ENCODE measurements at places on chromosomes 2 and 18.

GRCh38 chr18:12773369-12773768 lies 70.5 kb downstream of the PSMG2 start:
- DNase-seq, result no peak

GRCh38 chr2:20604951-20605381 lies 45.9 kb downstream of the HS1BP3 start:
- DNase-seq, result peak; percentile 19

DNA sequence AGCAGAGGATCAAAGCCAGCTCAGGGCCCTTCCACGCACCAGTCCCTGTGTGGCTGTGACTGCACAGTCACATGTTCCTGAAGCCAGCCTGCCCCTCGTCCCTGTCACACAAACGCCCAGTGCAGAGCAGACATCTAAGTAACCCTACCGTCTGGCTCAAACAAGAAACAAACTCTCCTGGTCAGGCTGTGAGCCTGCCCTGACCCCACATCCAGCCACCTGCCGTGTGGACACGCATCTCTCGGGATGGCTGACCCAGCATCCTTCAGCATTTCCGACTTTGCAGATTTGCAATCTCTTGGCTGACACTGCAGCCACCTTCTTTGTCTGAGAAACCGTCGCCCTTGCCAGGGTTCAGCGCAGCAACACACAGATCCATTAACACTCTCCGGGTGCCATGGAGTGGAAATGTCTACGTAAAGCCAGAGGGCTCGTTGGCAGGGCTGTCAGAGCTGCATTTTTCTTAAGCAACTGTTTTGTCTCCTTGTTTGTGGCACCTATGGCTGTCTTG lies 82.3 kb upstream of the ASAP2 start:
- no peak for DNase-seq

- no peak for DNase-seq
Observed at GRCh38 chr2:40201425-40201824, 250.5 kb downstream of the SLC8A1 start.

DNA sequence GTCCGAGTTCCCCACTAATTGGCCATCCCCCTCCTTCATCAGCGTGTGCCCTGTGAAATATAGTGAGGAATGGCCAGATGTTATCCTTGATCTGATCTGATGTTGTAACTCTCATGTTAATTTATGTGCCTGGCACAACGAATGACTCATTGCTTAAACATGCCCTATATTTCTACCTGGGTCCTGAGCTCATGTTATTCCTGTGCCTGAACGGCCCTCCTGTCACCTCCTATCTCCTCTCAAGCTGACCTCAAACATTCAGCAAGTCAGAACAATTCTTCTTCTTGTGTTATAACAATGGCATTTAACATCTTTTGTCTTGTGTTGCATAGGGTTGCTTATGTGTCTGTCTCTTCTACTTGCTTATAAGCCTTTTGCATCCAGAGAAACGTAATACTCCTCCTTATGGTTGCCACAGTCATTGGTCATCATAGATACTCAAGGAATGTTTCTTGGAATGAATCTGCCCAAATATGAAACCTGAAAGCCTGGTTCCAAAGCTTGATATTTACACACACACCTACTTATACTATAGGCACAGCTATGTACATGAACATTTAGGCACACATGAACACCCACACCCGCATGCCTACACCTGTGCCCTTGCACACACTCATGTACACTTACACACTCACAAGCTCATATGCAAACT lies 80.2 kb upstream of the PHLPP1 start:
- no peak for DNase-seq

GRCh38 chr2:10242998-10243925 lies 59.4 kb upstream of the HPCAL1 start:
- DNase-seq, result peak; percentile 27

DNA sequence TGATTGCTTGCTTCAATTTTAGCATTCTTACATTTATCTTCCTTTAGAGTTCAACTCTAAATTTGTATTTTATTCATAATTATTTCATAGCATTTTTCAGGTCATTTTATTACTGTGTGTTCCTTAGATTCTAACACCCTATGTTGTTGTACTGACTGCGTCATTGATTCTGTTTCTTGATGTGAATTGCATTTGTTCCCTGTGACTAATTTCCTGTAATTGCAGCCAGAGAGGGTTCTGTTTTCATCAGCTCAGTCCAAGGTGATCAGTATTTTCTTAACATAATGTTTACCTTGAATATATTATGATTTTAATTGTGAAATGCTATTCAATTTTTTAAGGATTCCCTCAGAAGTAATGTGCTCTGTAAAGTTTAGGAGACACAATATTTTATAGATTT lies 970.2 kb upstream of the PIK3C3 start:
- DNase-seq, result no peak

GRCh38 chr2:238123991-238124470 lies 14.4 kb upstream of the KLHL30 start:
- no peak for DNase-seq

DNA sequence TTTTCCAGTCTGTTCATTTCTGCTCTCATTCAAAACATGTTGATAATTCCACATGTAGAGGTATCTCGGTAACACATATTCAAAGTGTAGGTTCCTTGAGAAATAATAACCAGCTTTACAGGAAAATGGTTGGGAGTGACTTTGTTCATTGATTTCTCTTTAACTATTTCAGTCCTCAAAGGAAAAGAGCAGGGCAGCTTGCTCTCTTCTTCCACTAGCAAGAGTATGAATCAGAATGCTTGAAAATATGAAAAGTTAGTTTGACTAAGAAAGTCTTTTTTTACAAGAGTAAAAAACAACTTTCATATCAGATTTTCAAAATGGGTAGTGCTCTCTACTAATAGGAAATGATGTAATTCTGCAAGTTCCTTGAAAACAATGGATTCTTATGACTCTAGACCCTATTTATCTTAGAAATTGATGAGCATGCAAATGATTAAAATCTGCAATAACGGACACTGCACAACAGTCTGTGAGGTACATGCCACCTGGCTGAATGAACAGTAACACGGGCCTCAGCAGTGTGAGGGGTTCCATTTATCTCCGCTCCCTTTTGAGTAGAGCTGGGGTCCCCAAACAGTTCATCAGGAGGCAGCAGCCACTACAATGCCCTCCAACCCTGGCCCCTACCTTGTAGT lies 65.6 kb downstream of the IRS1 start:
- DNase-seq, result no peak

- peak; percentile 12 for DNase-seq
Observed at GRCh38 chr2:239824046-239824694, 201.0 kb downstream of the NDUFA10 start.

DNA sequence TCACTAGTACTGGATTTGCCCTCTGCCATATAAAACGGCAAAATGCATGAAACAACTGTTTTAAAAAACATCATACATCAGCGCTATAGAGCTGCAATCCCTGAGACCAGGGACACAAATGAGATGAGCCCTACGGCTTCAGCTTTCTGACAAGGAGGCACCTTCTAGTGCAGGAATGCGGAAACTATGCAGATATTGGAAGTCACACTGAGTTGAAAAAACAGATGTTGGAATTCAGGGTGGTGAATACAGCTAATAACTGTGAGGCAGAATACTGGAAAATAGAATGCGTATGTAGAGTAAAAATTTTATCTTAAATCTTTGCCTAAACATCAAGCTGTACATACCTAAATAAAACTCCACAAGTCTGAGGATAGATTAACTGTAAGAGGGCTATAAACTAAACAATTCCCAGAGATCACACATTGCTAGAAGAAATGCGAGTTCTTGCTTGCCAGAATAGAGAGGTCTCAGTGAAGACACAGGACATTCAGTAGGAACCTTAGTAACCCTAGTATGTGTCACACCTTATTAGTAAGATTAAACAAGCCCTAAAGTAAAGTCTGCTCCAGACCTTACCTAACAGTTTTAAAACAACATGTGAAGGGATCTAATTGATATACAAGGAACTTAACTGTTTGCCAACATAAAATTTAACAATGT lies 541.4 kb upstream of the DDX18 start:
- DNase-seq, result no peak

- DNase-seq, result no peak
Observed at GRCh38 chr2:60104514-60105505, 448.6 kb downstream of the BCL11A start.

GRCh38 chr18:9860682-9861081 lies 25.1 kb upstream of the TXNDC2 start:
- DNase-seq, result no peak

DNA sequence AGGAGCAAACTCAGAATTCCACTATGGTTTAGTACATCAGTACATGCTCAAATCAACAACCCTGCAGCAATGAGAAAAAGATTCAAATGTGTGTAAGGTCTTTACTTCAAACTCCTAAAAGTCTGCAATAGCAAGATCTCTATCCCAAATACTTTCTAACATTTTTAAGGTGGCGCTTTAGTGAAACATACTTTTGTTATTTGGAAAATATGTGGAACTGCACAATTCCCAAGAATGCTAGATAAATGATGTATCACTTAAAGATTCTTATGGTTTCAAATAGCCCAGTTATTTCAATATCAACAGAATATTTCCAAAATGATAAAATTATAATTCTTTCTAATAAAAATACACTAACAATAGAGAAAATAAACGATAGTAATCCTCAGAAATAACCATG lies 227.6 kb upstream of the SMAD7 start:
- DNase-seq, result no peak

DNA sequence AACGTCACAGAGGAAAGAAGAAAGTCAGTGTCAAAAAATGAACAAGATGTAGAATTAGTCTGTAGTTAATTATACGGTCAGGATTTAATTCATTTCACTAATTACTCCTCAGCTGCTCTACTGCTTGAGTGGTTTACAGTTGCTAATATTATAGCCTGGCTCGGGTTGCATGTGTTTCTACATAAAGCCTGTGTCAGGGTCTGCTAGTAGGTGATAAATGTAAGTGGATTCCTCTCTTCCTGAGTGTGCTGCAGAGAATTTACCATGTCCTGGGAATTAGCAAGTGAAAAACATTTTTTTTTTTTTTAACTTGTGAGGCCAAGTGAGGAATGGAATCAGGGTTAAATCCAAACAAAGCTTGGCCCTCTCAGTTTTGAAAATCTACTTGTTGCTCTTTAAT lies 622.6 kb downstream of the EPHA4 start:
- no peak for DNase-seq

DNA sequence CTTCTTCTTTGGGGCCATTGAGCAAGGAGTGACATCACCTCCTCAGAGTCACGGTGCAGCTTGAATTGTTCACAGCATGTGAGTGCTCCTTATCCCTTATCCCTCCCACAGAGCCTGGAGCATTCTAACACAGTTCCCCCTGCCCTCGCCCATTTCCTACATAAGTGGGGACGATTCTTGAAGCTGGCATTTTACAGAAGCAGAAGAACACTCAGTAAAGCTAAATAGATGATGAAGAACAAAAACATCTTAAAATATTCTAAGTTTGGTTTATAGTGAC lies 135.8 kb upstream of the APCDD1 start:
- DNase-seq, result no peak

DNA sequence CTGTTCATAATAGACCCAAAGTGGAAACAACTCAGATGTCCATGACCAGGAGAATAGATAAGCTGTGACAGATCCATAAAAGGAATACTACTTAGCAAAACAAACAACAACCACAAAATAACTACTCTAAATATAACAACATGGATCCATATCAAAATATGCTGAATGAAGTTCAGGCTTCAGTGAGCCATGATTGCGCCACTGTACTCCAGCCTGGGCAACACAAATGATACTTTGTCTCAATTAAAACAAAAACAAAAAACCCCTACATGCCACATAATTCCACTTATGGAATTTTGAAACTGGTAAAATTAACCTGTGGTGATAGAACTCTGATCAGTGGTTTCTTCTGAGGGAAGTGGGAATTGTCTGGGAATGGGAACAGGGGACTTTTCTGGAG lies 11.2 kb upstream of the MYO3B start:
- no peak for DNase-seq

- DNase-seq, result no peak
Observed at GRCh38 chr2:121635371-121635770, 13.9 kb downstream of the CLASP1 start.

- DNase-seq, result no peak
Observed at GRCh38 chr2:116832148-116832547, 982.3 kb upstream of the DDX18 start.

- DNase-seq, result peak; percentile 64
Observed at GRCh38 chr2:6977113-6977741, 60.0 kb downstream of the RNF144A start.

GRCh38 chr2:205424326-205424725 lies 258.0 kb upstream of the NRP2 start:
- DNase-seq, result no peak

- DNase-seq, result peak; percentile 86
Observed at GRCh38 chr2:237315170-237315828, 98.7 kb downstream of the COL6A3 start.

GRCh38 chr2:160621748-160622147 lies 128.1 kb upstream of the RBMS1 start:
- no peak for DNase-seq

DNA sequence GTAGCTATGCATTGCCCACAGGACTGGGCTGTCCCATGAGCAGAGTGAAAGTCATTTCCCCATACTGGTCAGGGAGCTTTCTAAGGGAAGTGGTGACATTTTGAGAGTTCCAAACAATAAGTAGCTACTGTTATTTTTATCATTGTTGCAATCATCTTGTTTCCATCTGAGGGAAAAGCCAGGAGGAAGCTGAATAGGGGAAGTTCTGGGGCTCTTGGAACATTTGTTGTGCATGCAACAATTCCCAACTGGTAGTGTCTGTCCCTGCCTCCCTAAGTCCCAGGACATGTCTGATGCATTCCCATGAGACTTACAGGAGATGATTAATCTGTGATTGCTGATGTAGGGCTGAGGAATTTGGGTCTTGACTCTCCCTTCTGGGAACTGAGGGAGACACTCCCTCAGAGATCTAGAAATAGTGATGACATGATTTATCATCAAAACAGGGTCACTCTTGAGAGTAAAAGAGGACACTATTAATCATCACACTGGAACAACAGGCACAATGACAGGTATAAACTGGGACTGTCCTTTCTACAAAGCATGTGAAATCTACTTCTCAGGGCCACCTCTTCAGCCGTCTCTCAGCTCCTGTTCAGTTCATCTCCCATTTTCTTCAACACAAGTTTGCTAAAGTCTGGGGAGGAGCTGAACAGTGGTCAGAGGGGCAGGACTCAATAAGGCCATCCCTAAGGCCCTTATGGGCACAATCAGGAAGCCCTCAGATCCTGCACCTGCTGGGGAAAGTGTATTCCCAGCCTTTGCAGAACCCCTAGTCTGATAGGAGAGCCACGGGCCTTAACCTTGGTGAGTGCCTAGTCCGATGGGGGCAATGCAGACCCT lies 28.0 kb upstream of the MARCO start:
- DNase-seq, result no peak

DNA sequence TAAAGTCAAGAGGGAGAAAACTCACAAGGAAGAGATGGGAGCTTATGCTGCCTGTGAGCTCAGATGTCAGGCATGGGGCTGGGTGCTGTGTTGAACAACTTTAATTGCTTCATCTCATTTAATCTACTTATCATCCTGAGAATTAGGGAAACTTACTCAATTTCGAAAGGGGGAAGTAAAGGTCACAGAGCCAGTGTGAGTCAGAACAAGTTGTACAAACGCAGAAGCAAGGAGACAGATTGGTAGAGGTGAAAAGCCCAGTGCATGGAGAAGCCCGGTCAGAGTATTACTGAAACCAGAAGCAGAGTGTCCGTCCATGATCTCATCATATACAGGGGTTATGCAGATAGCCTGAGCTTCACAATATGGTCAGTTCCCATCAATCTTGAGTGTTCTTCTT lies 281.1 kb upstream of the POU3F3 start:
- no peak for DNase-seq

GRCh38 chr2:200089040-200089755 lies 133.8 kb downstream of the MAIP1 start:
- DNase-seq, result no peak

Measured in left lung (tissue), 14 donors.